Activated T-helper 2 cell treated with anti-CD3 and anti-CD28 coated beads, Interferon-gamma antibody, Interleukin-2, Interleukin-4, amounts not matched to agents 10 μg/mL and 5 μg/mL and 100 μg/mL, durations not matched to agents 14 hours and 24 hours and 36 hours (primary cell): ENCODE measurements at places on chromosomes 2 and 18. TPM values are rescaled to one million over a fixed set of nuclear protein-coding genes. Genes with fewer than 3 reads are reported as not detected.

DNA sequence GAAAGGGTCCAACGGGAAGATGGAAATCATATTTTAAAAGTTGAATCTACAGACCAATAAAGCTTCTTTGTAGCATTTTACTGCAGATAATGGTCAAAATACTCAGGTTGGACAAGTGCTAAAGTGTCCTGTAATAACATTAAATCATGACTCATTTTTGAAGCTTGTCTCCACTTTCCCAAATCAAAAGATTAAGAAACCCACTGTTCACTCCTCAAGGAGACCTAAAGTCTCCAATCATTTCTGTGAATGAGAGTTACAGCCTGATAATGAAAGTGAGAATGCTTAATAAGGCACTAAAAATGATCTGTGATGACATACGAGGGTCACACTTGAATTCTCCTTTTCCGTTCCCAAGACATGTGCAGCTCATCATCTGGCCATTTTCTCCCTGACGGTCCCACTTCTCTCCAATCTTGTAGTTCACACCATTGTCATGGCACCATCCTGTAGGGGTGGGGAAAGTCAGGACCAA is 53.4 kb downstream of the ATIC start:
- no peak for DNase-seq

DNA sequence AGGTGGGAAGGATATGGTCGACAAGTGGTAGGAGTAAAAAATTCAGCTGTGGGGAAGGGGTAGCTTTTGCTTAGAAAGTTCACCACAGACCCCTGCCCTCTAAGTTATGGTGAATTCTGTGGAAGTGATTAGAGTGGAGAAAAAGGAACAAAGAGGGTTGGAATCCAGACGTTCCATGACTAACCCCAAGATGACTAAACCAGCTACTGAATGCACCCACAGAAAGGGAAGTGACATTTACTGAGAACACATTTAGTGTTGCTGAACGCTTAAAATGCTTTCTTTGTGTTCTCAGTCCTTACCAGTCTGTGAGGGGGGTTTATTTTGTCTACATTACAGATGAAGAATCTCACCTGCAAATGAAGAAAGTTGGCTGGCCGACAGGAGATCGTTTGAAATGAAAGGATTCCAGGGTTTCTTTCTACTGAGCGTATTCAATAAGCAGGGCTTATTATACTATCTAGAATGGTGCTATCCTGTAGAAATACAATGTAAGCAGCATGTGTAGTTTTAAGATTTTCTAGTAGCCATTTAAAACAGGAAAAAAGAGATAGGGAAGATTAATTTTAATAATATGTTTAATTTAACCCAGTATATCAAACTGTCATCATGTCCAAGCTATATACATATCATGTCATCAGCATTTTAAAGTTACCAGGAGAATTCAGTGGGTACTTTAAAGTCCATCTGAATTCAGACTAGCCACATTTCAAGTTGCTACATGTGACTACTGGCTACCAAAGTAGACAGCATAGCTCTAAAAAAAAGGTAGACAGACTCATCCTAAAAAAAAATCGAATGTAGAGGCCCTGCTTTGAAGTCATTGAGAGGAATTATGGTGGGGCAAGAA is 60.1 kb downstream of the LIMS1 start:
- no peak for DNase-seq

DNA sequence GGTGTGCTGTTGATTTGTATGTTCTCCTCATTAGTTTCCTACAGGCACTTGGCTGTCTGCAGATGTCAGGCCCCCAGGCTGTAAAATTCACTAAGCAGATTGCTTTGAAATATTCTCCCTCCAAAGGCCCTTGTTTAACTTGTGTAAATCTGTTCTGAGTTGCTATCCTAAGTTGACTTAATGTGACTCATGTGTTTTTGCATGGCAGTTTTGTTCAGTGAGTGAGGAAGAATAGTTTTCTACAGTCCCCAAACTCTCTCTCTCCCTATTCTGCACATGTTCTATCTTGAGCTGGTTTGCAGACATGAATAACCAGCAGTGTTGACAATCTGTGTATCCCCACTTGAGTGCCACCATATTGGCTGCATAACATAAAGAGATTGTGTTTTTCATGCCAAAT is 1005.4 kb upstream of the DDX18 start:
- no peak for DNase-seq

GRCh38 chr2:36733215-36733614 is 36.7 kb downstream of the VIT start:
- no peak for DNase-seq

The CNGA3 gene
- total RNA-seq, result not detected in 2 replicates

DNA sequence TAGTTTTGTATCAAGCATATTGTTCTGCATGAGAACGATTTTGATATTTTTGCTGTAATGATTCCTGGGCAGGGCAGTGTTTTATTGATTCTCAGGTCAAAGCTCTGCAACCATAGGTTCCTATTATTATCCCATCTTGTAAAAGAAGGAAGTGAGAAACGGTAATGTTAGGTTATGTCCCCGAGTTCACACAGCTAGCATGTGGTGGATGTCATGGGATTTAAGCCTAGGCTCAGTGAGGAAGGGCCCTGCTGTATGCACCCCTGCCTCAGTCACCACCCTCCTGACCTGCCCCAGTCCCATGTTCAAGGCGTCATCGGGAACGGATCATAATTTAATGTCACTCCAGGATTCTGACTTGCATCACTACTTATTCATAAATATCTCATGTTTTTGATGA is 10.7 kb downstream of the ACP1 start:
- no peak for DNase-seq

- no peak for DNase-seq
These were observed 51.3 kb upstream of the SLC1A4 start for GRCh38 chr2:64937687-64938491.

- no peak for DNase-seq
These were observed 111.4 kb downstream of the DCDC2C start for GRCh38 chr2:3814706-3815245.

DNA sequence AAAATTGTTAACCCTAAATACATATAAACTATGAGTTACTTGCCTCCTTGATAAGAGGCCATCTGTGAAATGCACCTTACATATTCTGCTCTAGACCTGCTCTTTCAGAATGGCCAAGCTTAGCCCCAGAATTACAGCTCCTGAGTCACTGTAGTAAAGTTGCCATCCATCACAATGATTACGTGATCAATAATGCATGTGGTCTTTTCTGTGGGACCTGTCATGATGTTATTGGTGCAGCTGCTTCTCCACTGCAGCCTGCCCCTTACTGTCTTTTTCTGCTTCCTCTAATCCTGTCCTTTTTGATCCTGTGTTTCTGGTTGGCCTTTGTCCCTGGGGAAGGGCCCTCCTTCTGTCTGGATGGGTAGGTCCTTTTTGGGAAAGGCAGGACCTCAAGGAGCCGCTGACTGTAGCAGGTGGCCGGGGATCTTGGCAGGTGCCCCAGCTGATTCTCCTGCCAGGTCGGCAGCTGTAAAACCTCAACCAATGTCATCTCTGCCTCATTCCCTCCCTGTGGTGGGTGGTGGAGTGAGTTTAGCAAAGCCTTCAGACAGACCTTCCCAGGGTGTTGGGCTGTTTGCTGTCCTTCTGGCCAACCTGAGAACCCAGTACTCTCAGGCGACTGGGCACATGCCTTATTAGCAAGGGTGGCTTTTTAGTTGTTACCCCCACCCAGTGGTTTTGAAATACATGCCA is 126.2 kb upstream of the EML6 start:
- no peak for DNase-seq

GRCh38 chr2:36399050-36399449 is 43.5 kb downstream of the CRIM1 start:
- DNase-seq, result no peak

DNA sequence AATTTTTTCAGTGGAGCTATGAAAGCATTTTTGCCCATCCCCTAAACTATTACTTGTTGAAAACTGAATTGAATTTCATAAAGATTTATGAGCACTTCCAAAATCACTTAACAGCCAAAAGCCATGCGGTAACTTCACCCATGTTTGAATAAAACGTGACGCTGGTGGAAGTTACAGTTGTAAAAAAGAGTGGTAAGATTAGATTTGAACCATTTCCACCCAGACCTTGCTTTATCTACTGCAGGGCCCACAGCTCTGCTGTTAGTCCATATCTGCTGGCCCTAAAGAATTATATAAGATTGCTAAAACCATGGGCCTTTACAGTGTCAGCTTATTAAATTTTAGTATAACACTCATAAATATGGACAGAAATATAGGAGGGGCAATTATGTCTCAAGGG is 15.5 kb upstream of the ITGA4 start:
- no peak for DNase-seq

The COL4A3 gene
- not detected in 2 replicates for total RNA-seq

- DNase-seq, result peak; percentile 51
These were observed 123.0 kb upstream of the SLC39A10 start for GRCh38 chr2:195533771-195534642.

The INHA gene
- not detected in 2 replicates for total RNA-seq
